GM12891 (cell line): ENCODE measurements at places on chromosomes 6 and 20.

DNA sequence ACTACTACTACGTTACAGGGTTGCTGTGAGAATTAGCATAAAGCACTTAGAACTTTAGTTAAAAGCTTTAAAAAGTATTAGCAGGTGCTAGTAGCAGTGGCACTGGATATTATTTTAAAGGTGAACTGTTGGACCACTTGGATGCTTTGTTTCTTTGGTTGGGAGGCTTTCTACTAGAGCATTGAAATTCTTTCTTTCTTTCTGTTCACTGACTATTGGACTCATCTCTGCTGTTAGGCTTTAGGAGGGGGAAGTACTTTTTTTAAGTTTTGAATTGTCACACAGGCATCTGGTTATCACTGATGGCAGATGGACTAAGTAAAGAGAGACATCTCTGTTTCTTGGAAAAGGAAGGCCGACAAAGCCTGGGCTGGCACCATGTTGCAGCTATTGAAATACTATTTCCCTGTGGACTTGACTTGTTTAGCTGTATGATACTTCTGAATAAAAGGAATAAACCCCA lies 4.8 kb downstream of the TBPL1 start:
- DNase-seq, result no peak

- DNase-seq, result no peak
These were observed 80.1 kb downstream of the MRPL14 start for GRCh38 chr6:44047179-44047546.

DNA sequence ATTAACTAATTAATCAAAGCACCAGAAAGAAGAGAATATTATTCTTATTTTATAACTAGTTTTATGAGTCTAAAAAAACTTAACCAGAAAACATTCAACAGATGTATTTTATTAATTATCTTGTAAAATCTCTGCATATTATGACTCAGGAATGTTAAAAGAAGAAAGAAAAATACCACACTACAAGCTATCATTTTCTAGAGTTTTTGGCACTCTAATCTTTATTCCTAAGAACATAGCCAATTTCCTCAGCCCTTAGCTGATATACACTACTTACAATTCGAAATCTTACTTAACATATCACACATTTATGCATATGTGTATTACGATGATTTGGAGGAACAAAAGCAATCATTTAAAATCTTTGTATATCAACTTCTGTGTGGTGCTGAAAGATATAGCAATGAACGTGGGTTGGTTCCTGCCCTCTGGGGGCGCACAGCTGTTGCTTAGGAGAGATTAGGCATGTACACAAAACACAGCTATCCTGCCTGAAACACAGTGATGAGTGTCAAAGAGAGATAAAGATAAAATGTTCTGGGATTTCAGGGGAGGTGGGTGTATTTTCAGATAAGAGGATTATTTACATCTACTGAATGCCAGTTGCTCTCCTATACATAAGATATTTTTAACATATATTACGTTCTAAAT lies 404.5 kb downstream of the SYNE1 start:
- DNase-seq, result no peak

DNA sequence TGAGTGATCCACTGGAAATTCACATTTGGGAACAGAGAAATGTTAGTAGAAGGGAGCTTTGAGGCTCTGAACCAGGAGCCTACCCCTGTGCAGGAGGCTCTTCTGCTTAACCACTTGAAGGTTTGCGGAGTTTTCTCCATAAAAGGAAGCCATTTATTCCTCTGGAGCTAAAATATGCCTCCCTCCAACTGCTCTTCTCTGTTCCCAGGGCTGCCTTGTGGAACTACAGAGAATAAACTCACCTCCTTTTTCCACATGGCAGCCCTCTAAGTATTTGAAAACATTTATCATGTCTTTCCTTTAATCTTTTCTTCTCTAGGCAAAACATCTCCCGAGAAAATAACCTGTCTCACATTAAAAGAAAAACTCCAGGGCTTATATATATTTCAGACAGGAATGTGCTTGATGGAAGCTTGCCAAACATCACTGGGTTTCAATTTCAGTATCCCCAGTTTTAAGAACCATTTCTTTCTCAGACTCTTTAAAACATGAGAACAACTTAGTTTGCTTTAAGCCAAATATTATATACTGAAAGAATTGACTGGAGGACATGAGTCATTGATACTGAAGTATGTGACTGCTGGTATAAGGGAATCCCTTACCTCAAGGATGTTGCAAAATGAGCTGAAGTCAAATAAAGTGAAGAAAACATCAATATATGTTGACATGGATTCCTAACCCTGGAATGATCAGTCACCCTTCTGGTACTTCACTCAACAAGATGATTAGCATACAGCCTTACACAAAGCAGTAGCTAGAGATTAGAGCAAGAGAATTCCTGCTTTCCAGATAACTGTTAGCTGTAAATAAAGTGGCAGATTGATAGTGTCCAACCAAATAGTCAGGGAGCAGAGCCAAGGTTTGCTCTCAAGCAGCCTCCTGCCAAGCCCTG lies 74.0 kb downstream of the ZBTB2 start:
- no peak for DNase-seq

DNA sequence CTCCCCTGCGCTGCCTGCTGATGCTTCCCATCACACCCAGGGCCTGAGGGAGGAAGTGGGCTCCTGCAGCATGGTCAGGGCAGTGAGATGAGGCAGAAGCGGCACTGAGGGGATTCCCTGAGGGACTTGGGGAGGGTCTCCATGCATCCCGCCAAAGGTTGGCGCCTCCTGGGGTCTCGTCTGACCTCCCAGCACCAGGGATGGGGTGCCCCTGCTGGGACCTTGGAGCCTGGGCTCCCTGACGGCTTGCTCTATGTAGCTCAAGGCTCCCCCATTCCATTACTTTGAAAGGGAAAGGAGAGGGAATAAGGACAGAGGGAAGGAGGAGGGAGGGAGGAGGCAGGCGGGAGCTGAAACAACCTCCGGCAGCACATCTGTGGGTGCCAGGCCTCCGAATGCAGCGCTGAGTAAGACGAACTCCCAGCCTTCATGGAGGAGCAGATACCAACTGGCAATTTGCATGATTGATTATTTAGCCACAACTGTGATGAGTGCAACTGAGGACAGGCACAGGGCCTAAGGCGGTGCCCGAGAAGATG lies 259.3 kb downstream of the ERMARD start:
- DNase-seq, result no peak

- DNase-seq, result peak; percentile 77
These were observed 6.3 kb upstream of the DHX16 start for GRCh38 chr6:30678964-30679726.

DNA sequence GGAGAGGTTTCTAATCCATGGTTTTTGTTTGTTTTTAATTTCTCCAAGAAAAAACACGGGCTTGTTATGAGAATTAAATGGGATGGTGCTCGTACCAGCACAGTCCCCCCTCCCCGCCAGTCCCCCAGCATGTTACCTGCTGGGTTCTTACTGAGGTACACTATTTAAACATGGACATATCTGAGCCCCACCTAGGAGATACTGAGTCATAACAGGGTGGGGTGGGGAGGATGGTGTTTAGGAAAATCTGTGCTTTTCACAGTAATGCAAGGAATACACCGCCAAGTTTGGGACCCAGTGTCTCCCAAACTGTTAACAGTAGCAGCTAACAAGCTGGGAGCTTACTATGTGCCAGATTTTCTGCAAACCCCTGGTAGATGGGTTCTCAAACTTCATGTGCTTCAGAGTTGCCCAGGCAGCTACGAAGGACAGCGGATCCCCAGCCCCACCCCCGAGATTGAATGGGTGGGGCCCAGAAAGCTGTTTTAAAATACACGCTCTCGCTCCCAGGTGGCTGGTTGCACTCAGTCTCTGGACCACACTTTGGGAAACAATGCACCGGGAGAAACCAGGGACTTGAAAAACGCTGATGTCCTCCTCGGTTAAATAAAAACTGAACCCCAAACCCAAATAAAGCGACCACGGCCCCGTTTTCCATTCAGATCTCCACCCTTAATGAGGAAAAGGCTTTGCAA lies 995 bp downstream of the ZFP64 start:
- DNase-seq, result peak; percentile 53

DNA sequence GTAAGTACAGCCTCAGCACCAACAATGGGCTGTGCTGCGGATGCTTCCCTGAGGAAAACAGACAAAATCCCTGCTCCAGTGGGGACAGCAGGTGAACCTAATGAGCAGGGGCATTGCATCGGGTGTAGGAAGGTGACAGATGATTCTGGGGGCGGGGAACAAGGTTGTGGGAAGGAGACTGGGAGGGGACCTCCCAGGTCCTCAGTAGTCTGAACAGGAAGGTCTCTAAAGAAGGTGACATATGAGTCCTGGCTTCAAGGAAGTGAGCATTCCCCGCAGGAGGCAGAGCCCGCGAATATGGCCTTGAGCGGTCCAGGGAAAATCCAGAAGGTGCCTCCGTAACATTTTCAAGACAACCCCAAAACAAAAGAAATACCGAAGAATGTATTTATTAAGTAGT lies 19.4 kb downstream of the ULBP1 start:
- no peak for DNase-seq

DNA sequence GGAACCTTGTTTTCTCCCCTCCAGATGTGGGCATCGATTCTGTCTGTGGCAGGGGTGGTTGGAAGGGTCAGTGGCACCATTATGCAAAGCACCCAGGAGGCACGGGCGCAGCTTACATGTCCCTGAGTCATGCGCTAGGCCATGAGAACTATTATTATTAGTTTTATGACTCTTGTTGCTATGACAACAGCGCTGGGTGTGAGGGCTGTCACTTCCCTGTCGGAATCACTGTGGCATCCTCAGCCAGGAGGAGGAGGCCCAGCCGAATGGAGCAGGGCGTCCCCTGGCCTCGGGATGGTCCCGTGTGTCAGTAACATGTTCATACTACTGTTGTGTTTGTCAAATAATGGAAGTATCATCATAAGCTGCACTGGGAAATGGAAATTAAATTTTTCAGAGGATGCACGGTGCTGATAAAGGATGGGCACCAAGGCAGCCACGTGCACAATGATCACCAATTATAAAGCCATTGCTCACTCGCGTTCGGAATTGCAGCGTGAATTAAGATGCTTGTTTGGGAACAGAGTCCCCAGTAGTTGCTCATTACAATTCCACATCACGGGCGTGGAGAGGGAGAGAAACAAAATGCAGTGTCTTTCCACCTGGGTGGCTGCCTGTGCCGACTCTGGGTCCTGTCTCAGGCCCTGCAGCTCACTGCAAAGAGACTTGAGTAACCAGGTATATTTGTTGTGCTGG lies 247.9 kb downstream of the CDH4 start:
- no peak for DNase-seq

- no peak for DNase-seq
These were observed 1159.7 kb downstream of the GRIK2 start for GRCh38 chr6:102553214-102553613.

DNA sequence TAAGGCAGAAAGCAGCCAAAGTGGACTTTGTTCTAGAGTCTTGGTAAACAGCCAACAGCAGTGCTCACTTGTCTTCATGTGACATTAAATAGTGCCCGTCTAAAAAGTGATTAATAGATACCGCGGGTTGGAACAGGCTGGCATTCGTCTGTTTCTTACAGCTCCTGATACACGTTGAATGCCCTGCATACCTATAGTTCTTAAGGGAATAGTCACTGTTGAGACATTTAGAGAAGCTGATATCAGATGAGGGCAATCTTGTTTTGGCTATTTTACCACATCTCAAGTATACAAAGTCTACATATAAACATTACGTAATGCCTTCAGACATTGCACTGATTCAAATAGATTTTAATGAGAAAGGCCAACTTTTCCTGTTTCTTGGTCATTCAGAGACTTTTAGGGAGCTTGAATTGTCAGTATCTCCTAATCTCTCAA lies 374.9 kb upstream of the FLRT3 start:
- DNase-seq, result no peak

- no peak for DNase-seq
These were observed 14.3 kb downstream of the PSMB9 start for GRCh38 chr6:32868257-32868788.
